ENCODE measurements at places on chromosomes 2 and 18.

DNA sequence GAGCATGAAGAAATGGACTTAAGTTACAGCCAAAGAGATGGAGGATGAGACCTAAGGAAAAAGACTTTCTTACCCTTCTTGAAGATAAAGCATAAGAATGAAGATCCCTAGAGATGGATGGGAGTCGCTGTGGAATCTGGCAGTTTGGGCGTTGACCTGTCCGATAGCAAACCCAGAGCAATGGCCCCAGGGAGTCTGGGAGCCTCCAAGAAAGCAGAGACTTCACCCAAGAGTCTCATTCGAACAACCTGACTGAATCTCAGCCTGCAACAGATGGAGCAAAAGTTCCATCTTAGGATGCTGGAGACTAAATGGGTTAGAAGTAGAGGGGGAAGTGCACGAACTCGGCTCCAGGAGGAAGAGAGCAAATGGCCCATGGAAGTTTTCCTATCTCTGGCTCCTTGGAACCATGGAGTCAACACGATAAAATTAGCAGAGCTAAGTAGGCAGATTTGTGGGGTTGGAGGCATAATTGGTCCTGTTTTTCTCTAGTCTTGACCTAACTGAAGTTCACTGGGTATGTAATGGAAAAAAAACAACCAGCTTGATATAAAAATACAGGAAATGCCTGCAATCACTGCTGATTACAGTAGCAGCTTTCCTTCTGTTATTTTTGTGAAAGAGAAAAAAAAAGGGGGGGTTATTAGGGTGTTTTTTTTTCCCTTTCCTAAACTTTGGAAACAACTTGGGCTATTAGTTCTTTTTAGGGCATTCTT lies 178.4 kb upstream of the EPAS1 start:
- no peak for DNase-seq

GRCh38 chr18:44149706-44150105 lies 531.0 kb upstream of the SETBP1 start:
- DNase-seq, result no peak

GRCh38 chr18:68897286-68897685 lies 99.4 kb downstream of the CCDC102B start:
- no peak for DNase-seq

DNA sequence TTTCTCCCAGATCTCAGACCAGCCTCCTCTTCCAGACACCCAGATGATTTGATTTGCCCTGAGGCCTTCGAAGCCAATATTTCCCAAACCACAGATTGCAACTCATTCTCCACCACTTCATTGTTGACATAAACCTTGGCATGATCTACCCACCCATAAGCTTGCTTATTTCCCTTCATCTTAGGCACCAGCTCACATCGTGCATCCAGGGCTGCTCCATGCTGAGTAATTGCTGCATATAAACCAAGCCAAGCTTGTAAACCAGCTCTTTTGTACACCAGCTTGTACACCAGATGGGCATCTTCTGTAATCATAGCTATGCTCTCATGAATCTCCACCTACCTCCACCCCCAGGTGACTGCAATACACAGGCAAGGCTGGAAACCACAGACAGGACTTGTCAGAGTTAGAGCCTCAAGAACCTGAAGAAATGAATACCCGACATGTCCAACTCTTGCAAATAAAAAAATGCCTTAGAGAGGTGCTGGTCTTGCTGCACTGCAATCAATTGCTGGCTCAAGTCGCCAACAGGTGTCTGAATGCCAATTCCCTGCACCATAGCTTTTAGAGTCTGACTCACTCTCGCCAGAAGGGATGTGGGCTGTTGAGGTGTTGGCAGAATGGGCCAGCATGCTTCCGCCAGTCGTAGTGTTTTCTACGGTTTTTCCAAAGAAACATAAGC lies 31.5 kb downstream of the TRABD2A start:
- DNase-seq, result peak; percentile 18

DNA sequence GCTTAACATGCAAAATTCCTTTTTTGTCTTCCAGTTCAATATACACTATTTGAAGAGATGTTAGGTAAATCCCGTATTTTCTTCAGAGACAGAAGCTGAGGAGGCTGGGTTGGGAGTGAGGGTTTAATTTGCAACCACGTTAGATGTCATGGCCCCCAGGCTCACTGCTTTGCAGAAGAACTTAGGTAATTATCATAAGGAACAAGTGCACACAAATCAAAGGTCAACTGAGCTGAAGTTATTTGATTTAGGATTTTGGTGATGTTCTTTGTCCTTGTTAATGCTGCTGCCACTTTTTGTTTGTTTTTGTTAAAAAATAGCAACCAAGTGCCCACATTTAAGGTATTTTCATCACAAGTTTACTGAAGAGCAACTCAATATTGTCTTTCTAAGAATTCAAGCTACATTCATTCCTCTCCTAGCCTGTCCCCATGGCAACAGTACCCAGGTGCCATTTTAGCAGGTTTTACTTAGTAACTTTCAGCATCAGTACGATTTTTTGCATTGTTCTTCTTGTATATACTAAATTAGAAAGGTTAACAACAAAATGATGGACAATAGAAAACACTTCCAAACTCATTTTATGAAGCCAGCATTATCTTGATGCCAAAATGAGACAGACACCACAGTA lies 62.9 kb upstream of the NDUFV2 start:
- no peak for DNase-seq

- no peak for DNase-seq
Observed at GRCh38 chr18:37282386-37283037, 283.1 kb downstream of the CELF4 start.

GRCh38 chr2:148528356-148529064 lies 116.0 kb upstream of the EPC2 start:
- DNase-seq, result no peak

GRCh38 chr18:8639762-8640161 lies 30.5 kb downstream of the RAB12 start:
- no peak for DNase-seq

GRCh38 chr2:102070058-102070642 lies 72.4 kb upstream of the IL1R1 start:
- DNase-seq, result no peak

GRCh38 chr2:15983496-15983895 lies 43.1 kb downstream of the MYCN start:
- no peak for DNase-seq

DNA sequence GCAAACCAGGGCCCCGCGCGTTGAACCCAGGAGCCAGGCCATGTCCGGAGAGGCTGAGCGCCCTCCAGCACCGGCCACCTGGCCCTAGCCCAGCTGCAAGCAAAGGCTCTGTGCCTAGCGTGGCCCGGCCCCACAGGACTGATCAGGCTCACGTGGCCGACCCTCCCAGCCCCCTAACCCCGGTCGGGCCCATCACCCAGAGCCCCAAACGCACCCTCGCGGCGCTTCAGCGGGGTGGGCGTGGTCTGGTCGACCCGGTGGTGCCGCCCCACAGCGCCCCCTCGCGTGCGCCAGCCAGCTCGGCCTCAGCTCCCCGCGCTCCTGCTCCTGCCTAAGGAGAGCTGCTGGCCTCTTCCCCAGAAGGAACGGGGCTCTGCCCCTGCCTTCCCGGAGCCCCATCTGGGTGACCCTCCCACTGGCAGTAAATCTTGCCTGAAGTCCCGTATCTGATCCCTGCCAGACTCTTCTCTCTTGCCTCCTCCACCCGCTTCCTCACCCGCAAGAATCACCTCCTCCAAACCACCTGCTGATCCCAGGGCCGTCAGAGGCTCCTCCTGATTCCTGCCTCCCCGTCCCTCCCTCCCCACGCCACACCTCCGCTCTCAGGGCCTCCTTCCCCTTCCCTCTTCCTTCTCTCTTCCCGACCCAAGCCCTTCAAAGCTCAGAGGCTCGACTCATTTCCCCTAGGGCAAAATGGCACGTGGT lies 12.3 kb upstream of the TEX51 start:
- peak; percentile 2 for DNase-seq

- DNase-seq, result no peak
Observed at GRCh38 chr2:50491541-50492476, 540.1 kb downstream of the NRXN1 start.

- no peak for DNase-seq
Observed at GRCh38 chr18:69128566-69128965, 272.1 kb upstream of the DOK6 start.

DNA sequence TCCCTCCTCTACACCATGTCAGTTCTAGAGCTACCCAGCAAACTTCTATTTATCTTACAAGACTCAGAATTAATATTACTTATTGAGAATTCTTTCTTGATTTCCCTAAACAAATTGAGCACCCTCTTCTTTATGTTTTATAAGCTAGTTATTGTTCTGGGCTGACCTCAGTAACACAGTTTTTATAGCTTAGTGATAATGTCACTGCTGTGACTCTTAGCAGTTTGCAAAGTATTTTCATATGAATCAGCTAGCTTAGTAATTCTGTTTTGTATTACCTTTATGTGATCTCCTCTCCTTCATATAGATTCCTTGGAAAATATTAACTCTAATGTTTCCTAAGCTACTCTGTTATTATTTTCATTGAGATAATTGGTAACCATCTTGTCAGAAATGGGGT lies 114.9 kb downstream of the PMS1 start:
- DNase-seq, result no peak

DNA sequence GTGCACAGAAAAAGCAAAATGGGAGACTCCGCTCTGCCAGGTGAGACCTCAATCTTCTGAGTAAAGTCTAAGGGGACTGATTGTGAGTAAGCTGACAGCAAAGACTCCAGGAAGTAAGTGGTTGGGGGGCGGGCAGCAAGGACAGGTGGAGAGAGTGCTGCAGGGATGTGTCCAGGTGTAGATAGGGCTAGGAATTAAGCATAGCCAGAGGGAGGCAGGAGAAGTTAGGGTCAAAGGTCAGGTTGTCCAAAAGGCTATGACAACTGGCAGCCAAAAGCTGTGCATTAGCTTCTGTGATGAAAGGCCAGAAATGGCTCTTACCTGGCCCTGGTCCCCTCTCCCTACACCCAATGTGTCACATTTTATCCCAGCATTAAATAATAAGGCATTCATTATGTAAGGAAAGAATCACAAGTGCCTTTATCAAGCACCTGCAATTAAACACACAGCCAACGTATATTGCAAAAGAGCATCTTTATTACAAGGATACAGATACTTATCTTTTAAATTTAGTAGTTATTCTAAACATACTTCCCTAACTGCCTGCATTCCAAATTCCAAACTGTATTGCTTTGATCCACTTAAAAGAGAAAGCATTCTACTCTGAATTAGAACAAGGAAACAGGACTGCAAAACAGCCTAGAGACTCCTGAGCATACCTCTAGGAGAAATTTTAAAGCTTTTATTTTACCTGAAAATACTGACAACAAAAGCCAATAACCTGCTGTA lies 247.9 kb downstream of the IRS1 start:
- DNase-seq, result no peak

GRCh38 chr2:176001281-176001915 lies 669 bp downstream of the LNPK start:
- DNase-seq, result no peak

GRCh38 chr2:20513946-20514345 lies 67.1 kb downstream of the RHOB start:
- DNase-seq, result no peak

DNA sequence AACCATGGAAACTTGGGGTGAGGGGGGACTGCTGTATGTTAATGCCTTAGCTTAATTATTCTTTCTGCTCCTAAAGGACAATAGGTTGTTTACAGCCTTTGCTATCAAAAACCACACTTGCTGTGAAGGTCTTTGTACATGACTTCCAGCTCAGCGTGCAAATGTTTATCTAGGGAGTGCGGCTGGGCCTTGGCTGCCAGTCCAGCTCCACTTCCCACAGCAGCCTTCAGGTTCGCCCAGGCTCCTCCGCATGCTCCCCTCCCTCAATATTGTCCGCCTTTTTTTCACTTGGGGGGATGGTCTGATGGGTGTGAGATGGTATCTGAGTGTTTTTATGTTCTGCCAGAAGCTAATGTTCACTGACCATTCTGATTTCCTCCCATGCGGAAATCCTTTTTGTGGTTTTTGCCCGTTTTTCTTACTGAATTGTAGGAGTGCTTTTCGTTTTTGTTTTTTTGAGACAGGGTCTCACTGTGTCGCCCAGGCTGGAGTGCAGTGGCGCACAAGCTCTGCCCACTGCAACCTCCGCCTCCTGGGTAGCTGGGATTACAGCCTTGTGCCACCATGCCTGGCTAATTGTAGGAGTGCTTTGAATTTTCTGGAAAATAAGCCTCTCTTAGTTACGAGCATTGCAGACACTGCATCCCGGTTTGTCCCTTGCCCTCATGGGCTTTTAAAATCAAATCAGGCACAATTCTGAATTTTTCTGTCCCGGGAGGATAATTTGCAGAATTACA lies 28.8 kb downstream of the SH3BP4 start:
- no peak for DNase-seq

- DNase-seq, result no peak
Observed at GRCh38 chr18:27274901-27275300, 89.8 kb upstream of the CHST9 start.

DNA sequence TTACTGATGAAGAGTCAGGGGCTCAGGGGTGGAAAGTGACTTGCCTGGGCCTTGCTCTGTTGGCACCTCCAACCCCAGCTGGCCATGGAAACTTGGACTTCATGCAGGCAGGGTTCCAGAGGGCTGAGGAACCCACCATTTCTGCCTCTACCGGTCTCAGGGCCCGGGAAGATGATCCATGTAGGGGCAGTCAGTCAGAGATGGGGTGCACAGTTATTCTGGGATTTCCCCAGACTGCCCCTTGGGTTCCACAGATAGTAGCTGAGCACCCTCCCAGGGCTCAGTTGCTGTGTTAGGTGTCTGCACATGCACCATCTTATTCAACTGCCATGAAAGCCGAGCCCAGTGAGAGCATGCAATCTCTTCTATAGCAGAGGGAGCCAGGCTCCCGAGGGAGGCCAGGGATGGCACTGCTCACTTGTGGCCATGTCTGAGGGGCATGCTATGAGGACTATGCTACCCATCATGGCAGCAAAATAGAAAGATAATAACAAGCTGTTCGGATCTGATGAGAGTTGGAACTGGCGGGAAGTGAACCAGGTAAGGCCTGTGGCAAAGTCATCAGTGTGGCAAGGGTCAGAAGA lies 37.3 kb downstream of the RHOB start:
- no peak for DNase-seq

DNA sequence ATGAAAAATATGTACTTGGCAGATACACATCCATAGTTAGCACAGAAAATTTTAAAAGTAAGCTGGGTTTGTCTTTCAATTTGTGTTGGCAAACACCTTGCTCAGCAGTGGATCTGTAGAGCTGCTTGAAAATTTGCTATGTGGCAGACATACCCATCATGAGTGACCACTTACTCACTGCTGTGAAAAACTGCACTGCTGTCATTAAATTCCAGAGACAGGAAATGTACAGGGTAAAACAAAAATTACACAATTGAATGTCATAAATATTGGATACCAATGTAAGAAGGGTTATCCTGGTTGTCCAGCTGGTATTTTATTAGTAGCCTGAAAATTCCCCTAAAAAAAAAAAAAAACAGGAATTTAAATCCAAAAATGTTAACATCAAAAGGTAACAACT lies 24.5 kb downstream of the NIF3L1 start:
- no peak for DNase-seq

Data from stimulated activated CD8-positive, alpha-beta memory T cell treated with anti-CD3 and anti-CD28 coated beads, Interleukin-7, amount 100 ng/mL, for 1 hour (primary cell).